ENCODE measurements at places on chromosomes 5 and 9.

DNA sequence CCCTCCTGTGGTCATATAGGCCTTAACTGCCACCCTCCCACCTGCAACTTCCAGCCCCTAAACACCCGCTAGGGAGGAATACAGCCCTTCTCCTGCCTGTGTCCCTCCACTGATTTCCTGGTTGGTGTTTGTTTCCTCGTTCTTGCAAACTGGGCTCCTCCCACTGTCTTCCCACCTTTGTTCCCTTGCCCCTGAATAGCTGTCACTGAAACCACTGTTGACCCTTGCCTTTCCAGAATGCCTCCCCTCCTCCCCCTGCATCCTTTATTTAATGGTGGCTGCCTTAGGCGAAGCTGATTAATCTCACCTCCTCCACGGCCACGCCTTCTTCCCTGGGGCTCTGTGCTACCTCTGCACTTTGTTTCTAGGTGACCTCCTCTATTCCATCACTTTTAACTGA is 626.7 kb downstream of the BNC2 start:
- DNase-seq, result no peak

- no peak for DNase-seq
Observed at GRCh38 chr5:157390551-157391297, 69.3 kb upstream of the NIPAL4 start.

GRCh38 chr9:111069183-111069582 is 30.9 kb upstream of the LPAR1 start:
- no peak for DNase-seq

- DNase-seq, result no peak
Observed at GRCh38 chr5:44714871-44715561, 93.7 kb upstream of the MRPS30 start.

DNA sequence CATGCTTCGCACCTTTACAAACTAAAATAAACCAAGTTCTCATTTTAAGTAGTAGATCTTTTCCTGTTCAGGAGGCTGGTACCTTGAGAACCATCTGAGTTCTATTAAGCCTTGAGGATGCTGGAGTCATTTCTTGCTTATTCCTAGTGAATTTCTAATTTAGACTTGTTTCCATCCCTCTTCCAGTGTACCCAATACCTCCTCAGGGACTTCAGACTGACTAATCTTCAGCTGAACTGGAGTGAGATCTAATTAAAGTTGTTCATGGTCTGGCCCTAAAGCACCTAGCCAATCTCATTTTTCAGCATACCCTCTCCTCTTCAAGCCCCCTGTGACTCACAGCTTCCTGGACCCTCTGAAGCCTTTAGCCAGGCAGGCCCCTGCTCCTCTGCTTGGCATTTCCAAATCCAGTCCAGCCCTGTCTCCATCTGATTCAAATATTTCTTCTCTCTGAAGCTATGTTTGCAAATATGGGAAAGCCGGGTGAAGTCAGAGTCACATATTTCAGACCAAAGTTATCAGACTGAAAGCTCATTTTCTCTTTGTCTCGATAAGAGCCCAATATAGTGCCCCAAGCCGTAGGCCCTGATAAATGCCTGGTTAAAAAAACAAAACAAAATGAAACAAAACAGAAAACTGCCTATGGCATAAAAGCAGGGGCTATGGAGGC is 19.4 kb upstream of the TNFSF15 start:
- no peak for DNase-seq

DNA sequence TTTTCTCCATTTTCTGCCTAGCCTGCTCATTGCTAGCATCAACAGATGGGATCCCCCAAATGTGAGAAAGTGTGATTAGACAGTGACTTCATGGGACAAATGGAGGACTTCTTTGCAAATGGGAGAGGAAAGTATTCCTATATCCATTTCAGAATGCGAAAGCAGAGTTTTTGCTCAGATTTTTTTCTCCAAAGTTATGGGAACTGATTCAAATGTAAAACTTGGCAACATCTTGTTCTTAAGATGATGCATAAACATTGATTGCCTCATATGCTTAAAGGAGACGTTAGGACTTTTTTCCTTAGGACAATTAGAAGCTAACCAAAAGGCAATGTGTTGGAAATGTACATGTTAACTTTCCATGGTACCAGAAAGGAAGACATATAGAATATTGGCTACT is 704.3 kb upstream of the ZNF608 start:
- no peak for DNase-seq

- DNase-seq, result no peak
Observed at GRCh38 chr9:3330792-3331420, 194.9 kb downstream of the RFX3 start.

- no peak for DNase-seq
Observed at GRCh38 chr5:82918311-82919031, 158.7 kb downstream of the TMEM167A start.

- DNase-seq, result no peak
Observed at GRCh38 chr5:140007311-140007710, 35.8 kb downstream of the NRG2 start.

DNA sequence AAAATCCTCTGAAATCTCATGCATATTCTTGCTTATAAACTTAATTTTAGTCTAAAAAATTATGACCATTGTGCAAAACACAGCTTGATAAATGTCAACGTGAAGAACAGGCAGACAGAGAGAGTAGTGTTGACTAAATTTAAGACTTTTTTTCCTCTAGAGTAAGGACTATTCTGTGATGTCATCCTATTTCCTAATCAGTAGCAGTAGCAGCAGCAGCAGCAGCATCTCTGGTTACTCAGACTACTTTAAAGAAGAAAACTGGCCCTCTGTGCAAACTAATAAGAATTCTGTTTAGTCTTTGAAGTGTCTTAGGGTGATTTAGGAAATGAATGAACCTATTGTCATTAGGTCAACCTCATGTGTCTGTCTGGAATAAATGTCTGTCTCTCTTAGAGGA is 403.0 kb downstream of the HINT1 start:
- no peak for DNase-seq

- no peak for DNase-seq
Observed at GRCh38 chr5:7047511-7048261, 334.5 kb downstream of the TENT4A start.

GRCh38 chr5:123278284-123278683 is 144.9 kb downstream of the CEP120 start:
- no peak for DNase-seq

- DNase-seq, result no peak
Observed at GRCh38 chr9:128621730-128622455, 34.8 kb downstream of the DYNC2I2 start.

GRCh38 chr9:93709600-93710369 is 133.4 kb downstream of the PHF2 start:
- no peak for DNase-seq

DNA sequence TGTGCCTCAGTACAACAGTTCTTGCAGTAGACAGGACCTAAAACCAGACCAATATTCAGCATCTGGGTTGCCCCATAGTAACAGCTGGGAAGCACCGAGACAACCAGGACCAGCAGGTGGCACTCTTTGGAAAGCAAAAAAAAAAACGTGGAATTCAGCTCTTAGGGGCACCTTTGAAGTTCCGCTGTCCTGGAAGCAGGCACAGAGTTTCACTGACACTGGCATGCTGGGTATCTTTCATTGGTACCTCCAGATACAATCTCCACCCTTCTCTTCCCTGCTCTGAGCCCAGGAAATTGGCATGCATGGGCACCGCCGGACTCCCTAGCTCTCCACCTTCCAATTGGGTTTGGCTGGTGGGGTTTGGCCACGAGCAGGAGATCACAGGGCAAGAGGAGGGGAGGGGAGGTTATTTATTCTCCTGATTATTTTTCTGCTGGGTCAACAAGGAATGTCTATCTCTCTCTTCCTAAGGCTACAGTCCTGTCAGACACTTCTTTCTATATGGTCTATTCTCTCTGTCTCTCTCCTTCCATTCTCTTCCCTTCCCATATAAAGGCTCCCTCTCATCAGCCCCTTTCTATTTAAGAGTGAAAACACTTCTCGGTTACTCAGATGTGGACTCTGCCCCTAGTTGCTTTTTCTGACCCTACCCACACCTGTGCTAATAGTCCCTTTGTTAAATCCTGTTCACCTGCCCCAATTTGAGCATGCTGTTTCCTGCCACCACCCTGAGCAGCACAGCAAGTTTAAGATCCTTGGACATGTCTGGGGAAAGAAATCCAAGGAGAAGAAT is 1.9 kb upstream of the IDNK start:
- DNase-seq, result no peak

DNA sequence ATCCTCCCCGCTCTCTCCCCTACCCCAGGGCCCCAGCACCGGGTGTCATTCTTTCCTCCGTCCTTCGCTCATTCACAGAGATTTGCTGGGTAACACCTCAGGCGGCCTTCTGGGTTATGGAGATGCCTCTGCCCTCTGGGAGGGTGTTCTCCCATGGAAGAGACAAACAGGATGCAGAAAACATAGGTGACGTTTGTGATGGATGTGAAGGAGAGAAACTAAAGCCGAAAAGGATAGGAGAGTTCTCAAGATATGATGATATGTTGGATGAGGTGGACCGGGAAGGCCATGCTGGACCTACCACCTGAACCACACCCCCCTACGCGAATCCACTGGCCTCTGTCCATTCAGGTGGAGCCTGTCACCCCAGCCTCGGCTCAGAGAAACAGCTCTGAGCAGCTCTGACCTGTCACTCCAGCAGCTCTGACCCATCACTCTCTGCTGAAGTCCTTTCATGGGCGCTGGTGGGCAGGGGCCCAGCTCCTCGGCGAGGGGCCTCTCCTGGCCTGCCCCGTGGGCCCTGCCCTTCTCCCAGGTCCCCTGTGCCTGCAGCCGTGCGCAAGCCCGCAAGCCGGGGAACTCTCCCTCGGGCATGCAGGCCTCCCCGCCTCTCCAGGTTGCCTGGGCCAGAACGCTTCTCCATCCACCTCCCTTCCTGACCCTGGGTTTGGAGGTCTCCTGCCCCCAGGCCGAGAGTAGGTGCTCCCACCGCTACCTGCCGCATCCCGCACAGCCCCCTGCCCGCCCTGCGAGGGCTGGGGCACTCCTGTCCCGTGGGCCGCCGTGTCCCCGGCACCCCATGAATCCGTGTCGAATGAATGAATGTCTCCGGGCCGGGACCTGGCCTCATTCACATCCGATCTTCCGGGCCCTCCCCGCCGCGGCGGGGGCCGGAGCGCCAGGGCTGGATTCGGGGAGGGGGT is 717 bp upstream of the NCS1 start:
- no peak for DNase-seq

DNA sequence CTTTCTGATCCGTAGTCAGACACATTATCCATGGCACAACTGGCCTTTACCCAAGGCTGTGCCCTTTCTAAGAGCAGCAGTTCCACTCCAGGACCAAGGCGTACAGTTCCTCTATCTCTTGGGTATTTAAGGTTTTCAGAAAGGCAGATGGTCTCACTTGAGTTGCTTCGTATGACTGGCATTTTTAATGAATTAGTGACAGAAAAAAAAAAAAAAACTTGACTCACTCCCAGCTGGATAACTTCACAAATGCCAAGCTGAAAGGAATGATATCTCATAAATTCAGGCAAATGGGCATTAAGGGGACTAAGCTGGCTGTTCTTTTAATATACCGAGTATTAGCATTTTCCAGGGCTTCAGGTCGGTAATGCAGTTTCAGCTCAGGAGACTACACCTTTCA is 60.7 kb downstream of the SLC24A2 start:
- DNase-seq, result no peak

DNA sequence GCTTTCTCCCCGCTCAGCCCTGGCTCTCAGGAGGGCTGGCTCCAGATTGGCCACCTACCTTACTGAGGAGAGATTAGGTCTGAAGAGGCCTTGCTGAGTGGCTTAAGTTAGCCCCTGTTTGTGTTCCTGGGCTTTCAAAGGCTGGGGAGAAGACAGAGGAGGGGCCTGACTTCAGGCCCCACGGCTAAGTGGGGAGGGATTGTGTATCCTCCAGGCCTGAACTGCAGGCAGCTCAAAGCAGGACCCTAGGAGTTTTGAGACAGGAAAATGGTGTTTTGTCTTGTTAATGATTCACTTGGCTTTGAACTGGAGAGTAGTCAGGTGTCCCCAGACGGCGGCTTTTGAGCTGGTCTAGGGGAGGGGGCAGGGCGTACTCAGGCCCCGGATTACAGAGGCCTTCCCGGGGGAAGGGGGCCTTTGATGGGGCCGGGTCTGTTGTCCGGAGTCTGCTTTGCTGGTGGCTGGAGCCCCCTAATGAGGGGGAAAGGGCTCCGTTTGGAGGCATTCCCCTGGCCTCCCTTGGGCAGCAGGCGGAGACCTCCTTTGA is 162.0 kb upstream of the SMIM23 start:
- DNase-seq, result no peak

DNA sequence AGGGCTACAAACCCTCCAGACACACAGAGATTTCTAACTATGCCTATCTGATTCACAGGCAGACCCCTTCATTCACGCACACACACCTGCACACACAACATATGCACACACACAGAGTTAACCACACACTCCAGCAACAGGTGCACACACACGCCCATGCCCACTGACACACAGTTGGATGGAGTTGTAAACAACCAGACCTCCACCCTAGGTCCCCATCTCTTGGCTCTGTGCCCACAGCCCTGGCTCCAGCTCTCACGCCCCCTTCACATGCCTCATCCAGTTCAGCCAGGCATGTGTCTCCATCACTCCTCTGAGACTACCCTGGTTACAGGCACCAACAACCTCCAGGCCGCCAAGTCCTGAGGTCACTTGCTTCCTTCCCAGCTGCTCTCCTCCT is 61.1 kb downstream of the PSD2 start:
- no peak for DNase-seq

DNA sequence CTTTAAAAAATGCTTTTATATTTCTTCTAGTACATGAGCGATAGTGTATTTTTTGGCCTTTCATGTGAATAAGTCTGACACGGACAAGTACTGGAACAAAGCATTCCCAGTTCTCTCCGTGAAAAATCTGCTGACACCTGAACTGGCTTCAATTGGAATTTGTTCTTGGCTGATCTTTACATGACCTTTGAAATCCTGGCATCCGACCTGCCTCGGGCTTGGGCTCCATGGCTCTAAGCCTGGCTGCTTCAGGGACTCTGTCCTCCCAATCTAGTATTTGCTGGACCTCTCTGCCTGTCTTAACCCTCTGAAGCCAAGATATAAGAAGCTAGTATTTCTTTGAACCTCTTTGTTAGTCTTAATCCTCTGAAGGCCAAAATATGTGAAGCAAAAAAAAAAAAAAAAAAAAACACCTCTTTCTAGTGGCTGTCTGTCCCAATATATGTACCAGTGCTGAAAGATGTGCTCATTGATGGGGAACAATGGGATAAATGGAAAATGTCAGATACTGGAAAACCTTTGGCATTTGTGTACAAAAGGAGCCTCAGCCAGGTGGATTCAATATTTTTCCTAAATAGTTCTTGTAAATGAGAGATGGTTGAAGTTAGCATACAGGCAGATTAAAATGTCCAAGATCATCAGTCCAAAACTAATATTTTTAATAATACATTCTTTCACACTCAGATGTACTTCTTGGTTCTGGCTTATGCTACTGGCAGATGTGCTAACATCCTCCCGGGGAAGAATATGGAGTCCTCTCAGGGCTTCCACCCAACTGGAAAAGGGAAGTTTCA is 470.6 kb downstream of the TUSC1 start:
- no peak for DNase-seq

Data from vagina (tissue), 2 donors.